ENCODE measurements at places on chromosomes 13 and 19. TPM values are rescaled to one million over a fixed set of nuclear protein-coding genes. Genes with fewer than 3 reads are reported as not detected.

Gene PRRG2
- polyA plus RNA-seq: 6.3 TPM

Gene BEST2
- polyA plus RNA-seq: 11.6 TPM

- DNase-seq: no peak
Observed at GRCh38 chr19:5189318-5189607, 151.3 kb downstream of the PTPRS start.

DNA sequence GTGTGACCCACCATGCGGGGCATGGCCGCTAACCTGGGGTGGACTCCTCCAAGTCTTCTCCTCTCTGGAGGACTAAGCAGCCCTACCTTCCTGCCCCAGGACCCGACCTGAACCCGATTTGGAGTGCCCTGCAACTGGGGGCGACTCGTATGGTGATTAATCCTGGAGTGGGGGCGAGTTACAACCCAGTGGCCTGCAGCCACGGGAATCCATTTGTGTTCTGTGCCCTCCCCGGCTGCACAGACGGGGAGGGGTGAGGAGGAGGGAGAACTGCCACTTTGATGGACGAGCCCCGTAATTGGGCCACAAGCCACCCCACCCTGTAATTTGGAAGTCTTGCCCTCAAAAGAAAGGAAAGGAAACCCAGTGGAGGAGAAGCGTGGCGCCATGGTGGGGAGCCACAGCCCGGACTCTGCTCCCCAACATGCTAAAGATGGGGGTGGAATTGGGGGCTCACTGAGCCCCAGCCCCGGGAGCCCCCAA, 18.0 kb downstream of the PRR36 start:
- DNase-seq: no peak

DNA sequence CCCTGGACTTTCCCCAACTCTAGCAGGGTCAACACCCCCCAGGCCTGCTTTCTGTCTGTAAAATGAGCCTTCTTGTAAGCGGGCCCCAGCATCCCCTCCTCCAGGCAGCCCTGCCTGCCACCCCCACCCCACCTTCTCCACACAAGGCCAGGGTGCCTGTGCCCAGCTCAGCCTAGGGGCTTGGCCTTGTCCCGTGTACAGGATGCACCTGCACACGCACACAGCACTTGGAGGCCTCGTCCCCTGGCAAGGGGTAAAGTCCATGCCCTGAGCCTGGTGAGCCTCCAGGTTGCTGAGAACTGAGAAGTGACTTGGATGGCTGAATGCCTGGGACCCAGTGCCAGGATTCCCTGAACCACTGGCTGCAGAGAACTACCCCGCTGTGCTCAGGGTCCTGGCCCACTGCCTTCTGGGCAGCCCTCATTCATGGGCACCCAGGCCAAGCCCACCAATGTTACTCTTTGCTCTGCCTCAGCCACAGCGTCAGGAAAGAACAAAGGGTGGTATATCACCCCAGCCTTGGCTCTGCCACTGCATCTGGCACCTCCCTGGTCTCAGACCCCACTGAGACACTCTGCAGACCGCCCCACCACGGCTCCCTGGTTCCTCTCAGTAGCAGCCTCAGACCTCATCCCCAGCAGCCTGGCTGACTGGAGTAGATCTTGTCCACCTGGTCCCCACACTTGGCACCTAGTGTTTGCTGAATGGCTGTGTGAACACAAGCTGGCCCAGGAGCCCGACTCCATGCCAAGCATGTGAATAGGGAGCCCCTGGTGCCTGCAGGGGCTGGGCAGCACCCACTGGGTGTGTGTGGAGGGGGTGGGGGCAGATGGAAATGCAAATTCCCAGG, 1.8 kb upstream of the TM6SF2 start:
- DNase-seq: no peak

Gene MYH14
- polyA plus RNA-seq: 25.3 TPM

DNA sequence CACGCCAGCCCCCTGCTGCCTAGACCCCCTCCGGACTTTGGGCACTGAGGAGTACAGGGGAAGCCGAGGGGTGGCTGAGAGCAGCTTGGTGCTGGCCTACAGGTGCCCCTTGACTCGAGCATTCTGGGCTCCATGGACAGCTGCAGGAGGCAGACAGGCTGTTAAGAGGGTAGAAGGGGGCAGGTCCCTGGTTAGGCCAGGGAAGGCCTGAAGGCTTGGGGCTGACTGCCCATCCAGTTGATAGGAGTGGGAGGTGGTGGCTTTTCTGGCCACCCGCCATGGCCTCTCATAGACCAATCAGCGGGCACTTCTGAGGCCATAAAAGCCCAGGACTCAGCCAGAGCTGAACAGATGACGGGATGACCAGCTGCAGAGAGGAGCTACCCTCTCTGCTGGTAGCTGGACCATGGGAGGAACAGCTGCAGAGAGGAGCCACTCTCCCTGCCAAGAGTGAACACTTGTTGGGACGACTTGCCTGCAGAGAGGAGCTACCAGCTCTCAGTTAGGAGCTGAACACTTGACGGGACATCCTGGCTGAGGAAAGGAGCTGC, 10.7 kb upstream of the SUPT20H start:
- no peak for DNase-seq

- no peak for DNase-seq
Observed at GRCh38 chr19:44685877-44686276, 13.1 kb upstream of the CEACAM16 start.

Gene MYO1F
- polyA plus RNA-seq: 1.4 TPM

Gene NDUFA3
- polyA plus RNA-seq: 294 TPM

Gene ZNF850
- 5.6 TPM for polyA plus RNA-seq

Measured in H1 (cell line).